ENCODE measurements at places on chromosomes 5 and 9. TPM values are rescaled to one million over a fixed set of nuclear protein-coding genes. Genes with fewer than 3 reads are reported as not detected.
A peak's percentile ranks its signal among the peaks of the same experiment; 100 is the strongest.

The LURAP1L gene
- not detected for total RNA-seq

The TOR4A gene
- total RNA-seq: 6.8 TPM

The FGFR4 gene
- 0.87 TPM for total RNA-seq

The NUTM2G gene
- not detected for total RNA-seq

The YIPF5 gene
- total RNA-seq: 41.4 TPM

The POU4F3 gene
- total RNA-seq: not detected

The SLC46A2 gene
- not detected for total RNA-seq

The RAB3C gene
- total RNA-seq: not detected

GRCh38 chr9:98375138-98375726, 119.8 kb upstream of the TBC1D2 start:
- no peaks in the 10 kb centered on the region for H3K36me3 ChIP-seq
- no peak overlapping the region for H3K4me3 ChIP-seq
- H3K4me1 ChIP-seq: no peaks in the 10 kb centered on the region
- DNase-seq: no peak
- H3K27me3 ChIP-seq: no peaks in the 10 kb centered on the region
- H3K27ac ChIP-seq: no peak overlapping the region

DNA sequence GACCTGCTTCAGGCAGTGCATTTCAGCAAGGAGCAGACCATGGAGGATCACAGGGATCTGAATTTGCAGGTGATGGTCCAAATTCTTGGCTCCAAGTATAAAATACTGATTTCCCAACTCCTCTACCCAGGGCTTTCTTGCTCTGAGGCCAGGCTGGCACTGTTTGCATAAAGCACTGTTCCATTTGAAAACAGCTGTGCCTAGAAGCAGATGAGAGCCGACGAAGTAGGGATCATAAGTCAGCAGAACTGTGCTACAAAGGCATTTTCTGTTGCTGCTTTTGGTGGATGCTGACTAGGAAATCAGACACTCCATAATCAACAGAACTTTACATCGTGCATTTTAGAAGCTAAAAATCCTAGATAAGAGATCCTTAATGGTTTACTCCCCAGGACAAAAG, 126.4 kb downstream of the MAT2B start:
- no peak for DNase-seq
- no peak overlapping the region for H3K27ac ChIP-seq
- no peaks in the 10 kb centered on the region for H3K36me3 ChIP-seq
- peaks cover 1% of the 10 kb centered on the region for H3K27me3 ChIP-seq
- H3K4me1 ChIP-seq: no peaks in the 10 kb centered on the region
- no peak overlapping the region for H3K4me3 ChIP-seq

- no peaks in the 10 kb centered on the region for H3K27me3 ChIP-seq
- no peaks in the 10 kb centered on the region for H3K36me3 ChIP-seq
These were observed 40.5 kb upstream of the KIAA1958 start for GRCh38 chr9:112446080-112446479.

DNA sequence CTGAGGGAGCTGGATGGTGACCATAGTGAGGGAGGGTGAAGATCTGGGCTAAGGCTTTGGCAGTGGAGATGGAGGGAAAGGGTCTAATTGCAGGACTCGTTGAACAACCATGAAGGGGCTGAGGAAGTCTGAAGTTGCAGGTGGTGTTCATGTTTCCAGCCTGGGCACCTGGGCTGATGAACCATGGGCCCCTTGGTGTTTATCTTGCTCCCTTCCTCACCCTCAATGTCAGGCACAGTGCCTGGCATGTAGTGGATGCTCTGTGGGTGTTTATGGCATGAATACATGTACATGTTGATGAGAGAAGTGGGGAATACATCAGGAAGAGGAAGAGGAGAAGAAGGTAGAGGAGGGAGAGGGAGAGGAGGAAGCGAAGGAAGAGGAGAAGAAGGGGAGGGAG, 31.3 kb upstream of the COL15A1 start:
- H3K4me1 ChIP-seq: no peaks in the 10 kb centered on the region
- H3K36me3 ChIP-seq: no peaks in the 10 kb centered on the region
- H3K4me3 ChIP-seq: no peak overlapping the region
- no peak overlapping the region for H3K27ac ChIP-seq
- no peak for DNase-seq

DNA sequence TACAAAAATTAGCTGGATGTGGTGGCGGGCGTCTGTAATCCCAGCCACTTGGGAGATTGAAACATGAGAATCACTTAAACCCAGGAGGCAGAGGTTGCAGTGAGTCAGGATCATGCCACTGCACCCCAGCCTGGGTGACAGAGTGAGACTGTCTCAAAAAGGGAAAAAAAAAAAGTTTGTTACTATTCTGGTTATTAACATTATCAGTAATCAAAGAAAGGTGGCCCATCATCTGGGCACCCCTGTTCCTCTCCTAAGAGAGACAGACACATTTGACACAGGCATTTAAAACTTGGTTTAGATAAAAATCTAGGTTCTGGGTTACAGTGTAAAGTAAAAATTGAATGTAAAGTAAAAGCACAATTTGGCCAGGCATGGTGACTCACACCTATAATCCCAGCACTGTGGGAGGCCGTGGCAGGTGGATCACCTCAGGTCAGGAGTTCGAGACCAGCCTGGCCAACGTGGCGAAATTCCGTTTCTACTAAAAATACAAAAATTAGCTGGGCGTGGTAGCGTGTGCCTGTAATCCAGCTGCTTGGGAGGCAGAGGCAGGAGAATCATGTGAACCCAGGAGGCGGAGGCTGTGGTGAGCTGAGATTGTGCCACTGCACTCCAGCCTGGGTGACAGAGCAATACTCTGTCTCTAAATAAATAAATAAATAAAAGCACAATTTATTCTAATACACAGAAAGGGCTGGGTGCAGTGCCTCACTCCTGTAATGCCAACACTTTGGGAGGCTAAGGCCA, 16.7 kb upstream of the PHYHD1 start:
- no peak overlapping the region for H3K4me3 ChIP-seq
- H3K4me1 ChIP-seq: peaks cover 51% of the 10 kb centered on the region
- peak overlapping the region; percentile 66 for H3K27ac ChIP-seq
- no peaks in the 10 kb centered on the region for H3K27me3 ChIP-seq
- H3K36me3 ChIP-seq: peaks cover 16% of the 10 kb centered on the region
- peak; percentile 41 for DNase-seq

DNA sequence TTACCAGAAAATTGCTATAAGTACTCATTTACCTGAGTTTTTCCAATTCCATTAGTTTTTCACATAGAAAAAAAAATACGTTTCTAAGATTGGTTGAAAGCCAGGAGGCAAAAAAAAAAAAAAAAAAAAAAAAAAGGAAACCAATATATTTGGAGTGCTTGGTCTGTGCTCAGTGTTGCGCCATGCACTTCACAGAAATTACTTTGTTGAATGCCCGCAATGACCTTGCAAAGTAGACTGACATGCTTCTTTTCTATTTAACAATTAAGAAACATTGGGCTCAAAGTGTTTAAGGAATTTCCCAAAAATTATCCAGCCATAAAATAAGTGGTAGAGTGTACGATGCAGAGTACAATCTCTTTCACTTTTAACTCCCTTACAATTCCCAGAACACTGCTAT, 65.2 kb upstream of the PAPPA start:
- H3K4me3 ChIP-seq: no peak overlapping the region
- no peaks in the 10 kb centered on the region for H3K27me3 ChIP-seq
- no peak for DNase-seq
- H3K4me1 ChIP-seq: no peaks in the 10 kb centered on the region
- no peaks in the 10 kb centered on the region for H3K36me3 ChIP-seq
- no peak overlapping the region for H3K27ac ChIP-seq

GRCh38 chr5:77642738-77643653, 4.5 kb upstream of the OTP start:
- H3K36me3 ChIP-seq: peaks cover 6% of the 10 kb centered on the region
- H3K27me3 ChIP-seq: peaks cover 73% of the 10 kb centered on the region
- no peak overlapping the region for H3K4me3 ChIP-seq

DNA sequence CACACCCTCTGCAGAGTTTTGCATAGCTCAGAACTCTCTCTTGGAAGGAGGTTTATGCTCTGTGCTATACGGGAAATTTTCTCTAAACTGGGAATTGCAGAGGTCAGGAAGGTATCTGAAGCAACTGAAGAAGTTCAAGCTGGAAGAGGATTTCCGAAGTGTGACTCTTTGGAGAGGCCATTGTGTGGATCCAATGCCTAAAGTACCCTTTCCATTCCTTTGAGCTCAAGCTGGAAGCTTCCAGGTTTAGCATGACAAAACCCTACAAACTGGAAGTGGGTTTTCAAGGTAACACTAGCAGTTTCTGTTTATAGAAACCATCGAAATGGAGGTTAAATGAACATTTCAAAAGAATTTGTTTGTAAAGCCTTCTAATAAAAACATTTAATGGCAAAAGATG, 187.1 kb downstream of the CFAP90 start:
- no peaks in the 10 kb centered on the region for H3K4me1 ChIP-seq
- no peaks in the 10 kb centered on the region for H3K36me3 ChIP-seq
- H3K27ac ChIP-seq: no peak overlapping the region
- H3K27me3 ChIP-seq: no peaks in the 10 kb centered on the region

GRCh38 chr5:138610415-138610917, 35.3 kb upstream of the HSPA9 start:
- no peak overlapping the region for H3K27ac ChIP-seq
- no peaks in the 10 kb centered on the region for H3K36me3 ChIP-seq
- peaks cover 38% of the 10 kb centered on the region for H3K27me3 ChIP-seq
- H3K4me1 ChIP-seq: peaks cover 9% of the 10 kb centered on the region

DNA sequence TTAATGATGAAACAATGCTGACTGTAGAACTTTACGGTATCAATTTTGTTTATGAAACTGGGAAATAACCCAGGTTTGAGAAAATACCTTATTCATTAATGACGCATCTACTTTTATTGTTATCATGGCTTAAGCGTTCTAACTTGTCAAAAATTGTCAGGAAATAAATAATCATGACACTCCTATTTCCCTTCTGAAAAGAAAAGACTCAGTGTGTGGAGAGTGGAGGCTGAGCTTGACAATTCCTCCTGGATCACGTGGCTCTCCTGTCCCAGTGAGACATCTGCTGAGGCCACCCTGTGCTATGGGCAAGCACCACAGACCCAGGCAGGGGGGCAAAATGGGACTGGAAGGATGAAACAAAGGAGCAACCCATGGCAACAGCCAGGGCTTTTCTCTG, 466.4 kb downstream of the ZNF608 start:
- H3K4me3 ChIP-seq: no peak overlapping the region
- no peaks in the 10 kb centered on the region for H3K4me1 ChIP-seq
- H3K27ac ChIP-seq: no peak overlapping the region
- H3K36me3 ChIP-seq: no peaks in the 10 kb centered on the region
